ENCODE measurements at places on chromosomes 3 and 15. TPM values are rescaled to one million over a fixed set of nuclear protein-coding genes. Genes with fewer than 3 reads are reported as not detected.

- no peak for DNase-seq
Observed at GRCh38 chr3:56157693-56158362, 310.4 kb downstream of the ERC2 start.

GRCh38 chr3:112459750-112460149, 39.5 kb downstream of the BTLA start:
- DNase-seq = no peak

DNA sequence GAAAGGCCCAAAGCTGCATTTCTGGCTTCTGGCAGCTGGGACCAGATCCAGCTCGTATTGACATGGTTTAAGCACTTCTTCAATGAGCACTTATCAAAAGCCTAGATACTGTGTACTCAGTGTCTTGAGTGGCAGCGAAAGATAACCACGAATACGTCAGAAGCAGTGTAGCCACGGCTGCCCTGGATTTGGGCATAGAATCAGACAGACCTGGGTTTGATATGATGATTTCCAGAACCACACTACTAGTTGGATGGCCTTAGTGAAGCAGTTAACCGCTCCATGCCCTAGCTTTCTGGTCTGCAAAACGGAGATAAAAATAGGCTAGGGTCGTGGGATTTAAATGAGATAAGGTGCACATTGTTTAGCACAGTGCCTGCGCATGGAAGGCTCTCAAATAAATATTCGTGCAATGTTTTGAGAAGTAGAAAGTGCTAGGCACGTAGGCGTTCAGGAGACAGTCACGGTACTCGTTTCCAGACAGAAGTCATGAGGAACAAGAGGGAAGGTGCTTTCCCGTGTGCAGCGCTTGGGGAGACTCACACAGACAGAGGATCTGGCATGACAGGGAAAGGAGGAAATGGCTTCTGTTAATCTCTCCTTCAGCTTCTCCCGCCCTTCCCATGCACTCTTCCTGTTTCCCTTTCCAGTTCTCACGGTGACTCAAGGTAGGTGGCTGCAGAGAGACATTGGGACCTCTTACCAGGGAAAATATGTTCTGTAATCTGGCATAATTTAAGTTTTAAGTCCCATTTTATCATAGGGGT, 70.3 kb downstream of the CCNL1 start:
- DNase-seq = peak; percentile 43

GRCh38 chr3:163671201-163671600, 1407.1 kb downstream of the SI start:
- DNase-seq = no peak

GRCh38 chr3:62201438-62202035, 171.8 kb downstream of the FEZF2 start:
- DNase-seq = peak; percentile 13

- no peak for DNase-seq
Observed at GRCh38 chr15:56165234-56165633, 78.4 kb downstream of the RFX7 start.

DNA sequence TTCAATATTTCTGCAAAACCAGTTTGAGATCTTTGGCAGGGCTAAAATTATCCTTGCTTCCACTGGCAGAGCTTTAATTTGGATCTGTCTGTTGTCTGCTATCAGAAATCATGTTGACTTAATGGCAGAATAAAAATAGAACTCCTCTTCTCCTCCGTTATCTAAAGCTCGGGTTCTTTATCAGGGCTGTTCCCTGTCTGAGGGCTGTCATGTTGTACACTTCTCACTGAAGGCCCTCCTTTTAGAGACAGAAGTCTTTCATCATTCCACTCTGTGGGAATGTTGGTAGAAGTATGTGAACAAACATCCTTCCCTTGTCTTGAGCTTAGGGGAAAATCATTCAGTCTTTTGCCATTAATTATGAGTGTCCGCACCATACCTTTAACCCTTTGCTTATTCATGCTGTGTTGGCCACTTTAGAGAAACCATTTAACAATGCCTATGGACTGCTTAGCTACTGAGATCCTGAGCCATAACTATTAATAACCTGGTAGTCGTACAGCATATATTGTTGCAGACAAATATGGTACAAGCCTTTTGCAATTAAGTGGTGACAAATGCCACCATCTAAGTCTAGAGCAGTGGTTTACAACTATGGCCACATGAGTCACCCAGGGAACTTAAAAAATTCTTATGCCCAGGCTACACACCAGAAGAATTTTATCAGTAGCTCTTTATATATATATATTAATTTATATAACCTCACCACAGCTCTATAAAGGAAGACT, 226.0 kb upstream of the TPM1 start:
- DNase-seq = no peak

DNA sequence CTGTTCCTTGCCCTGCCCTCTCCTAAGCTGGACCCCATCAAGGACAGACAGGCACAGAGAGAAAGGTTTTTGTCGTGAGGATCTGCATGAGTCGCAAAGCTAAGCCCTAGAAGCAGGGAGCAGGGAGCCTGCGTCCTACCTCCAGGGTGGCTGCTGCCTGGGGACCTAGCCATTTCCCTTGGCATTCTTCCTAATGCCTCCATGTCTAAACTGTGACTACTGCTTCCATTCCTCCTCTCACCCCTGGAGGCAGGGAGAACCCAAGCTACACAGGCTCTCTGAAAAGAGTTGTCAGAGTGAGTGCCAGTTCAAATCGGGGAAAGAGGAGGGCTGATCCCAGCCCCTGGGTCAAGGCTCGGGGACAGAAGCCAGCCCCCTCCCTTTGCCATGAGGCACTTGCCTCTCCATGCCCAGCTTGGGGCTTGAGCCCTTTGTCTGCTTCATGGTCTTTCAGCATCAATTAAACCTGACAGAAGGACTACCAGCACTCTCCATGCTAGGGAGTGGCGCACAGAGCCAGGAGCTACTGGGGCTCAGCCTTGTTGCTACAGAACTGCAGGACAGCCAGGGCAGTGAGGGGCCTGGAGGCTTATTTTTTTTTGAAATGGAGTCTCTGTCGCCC, 2.4 kb downstream of the GCHFR start:
- no peak for DNase-seq

- DNase-seq = peak; percentile 59
Observed at GRCh38 chr15:38589502-38589901, 24.9 kb upstream of the RASGRP1 start.

GRCh38 chr3:115487968-115488367, 135.3 kb upstream of the GAP43 start:
- DNase-seq = no peak

GRCh38 chr3:35966629-35967464, 327.5 kb downstream of the ARPP21 start:
- no peak for DNase-seq

DNA sequence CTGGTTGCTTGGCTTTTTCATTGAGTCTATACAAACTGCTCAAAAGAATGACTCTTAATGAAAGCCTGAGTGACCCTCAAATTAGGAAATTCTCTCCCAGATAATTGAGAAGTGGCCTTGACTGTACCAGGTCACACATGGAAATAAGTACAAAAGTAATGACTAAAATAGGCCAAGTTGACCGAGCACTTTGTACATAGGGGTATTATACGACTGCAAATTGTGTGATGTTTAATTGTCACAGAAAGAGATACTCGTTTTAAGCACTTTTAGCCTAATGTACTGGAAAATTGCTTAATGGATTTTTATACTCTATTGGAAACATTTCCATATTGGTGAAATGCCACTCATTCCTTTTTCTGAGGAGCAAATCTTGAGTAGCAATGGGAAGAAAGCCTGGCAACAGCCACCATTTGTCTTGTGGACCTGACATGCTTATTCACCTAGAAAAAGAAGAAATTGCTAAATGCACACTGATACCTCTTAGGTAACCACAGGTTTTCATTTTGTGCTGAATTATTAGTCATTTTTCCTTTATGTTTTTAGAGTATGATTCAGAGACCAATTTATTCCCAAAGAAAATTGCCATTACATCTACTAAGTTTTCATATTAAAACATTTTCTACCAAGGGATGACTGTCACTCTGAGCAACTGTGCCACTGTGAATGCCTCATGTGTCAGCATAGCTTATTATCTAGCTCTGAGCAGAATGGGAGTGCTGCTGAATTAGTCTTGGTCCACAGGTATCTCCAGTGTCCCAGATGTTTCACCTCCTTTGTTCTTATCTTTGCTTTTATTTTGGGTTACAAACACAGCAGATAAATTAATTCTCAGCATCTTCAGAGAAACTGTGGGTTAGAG, 8.9 kb upstream of the PXK start:
- DNase-seq = peak; percentile 46

GRCh38 chr3:108501535-108501934, 8.9 kb downstream of the MYH15 start:
- no peak for DNase-seq

- DNase-seq = no peak
Observed at GRCh38 chr15:101642361-101642760, 9.8 kb downstream of the TM2D3 start.

GRCh38 chr3:160477750-160478149, 28.2 kb upstream of the TRIM59 start:
- no peak for DNase-seq

GRCh38 chr3:45682786-45683185, 6.4 kb upstream of the SACM1L start:
- no peak for DNase-seq

GRCh38 chr3:25849641-25850385, 59.9 kb downstream of the OXSM start:
- DNase-seq = no peak

GRCh38 chr3:28840976-28841376, 439.9 kb upstream of the RBMS3 start:
- no peak for DNase-seq

- peak; percentile 3 for DNase-seq
Observed at GRCh38 chr3:39294446-39295183, 14.8 kb upstream of the CX3CR1 start.

DNA sequence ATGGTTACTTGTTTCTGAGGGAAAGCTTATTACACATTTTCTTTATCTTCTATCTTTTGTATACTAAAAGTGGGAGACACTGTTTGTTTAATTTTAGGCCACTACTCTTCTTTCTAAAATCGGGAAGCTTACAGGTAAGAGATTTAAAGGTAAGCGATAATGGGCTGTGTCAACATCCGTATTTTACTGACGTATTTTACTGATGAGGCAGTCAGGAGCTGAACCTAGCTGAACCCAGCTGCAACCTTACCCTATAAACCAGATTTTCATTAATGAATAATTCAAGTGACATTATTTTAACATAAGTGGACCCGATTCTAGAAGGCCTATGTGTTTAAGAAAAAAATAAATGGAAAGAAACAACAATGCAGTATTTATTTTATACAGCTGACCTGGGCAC, 13.1 kb downstream of the PSMD6 start:
- no peak for DNase-seq

- DNase-seq = peak; percentile 86
Observed at GRCh38 chr15:91022075-91022831, at the start of gene VPS33B. Gene VPS33B, minus strand, starts transcription at chr15:91022594. Its CDS starts 345 bp downstream, at chr15:91022249.

GRCh38 chr3:73452729-73453128, 172.0 kb downstream of the PDZRN3 start:
- DNase-seq = no peak

DNA sequence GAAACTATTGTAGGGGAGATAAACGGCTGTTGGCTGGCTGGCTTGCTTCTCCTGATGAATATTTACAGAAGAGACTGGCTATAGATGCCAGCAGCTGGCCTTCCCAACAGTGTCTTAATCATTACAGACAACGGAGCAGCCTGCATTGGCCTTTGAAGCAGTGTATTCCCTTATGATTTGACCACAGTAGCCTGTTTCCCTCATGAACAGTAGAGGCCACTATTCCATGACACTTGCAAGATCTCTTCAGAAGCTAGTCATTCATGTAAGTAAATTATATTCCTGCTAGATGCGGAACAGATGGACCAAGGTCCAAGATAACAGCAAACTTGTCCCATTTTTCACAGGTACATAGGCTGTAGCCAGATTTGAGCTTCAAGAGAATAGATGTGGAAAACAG, 47.3 kb downstream of the TMCO5A start:
- no peak for DNase-seq

DNA sequence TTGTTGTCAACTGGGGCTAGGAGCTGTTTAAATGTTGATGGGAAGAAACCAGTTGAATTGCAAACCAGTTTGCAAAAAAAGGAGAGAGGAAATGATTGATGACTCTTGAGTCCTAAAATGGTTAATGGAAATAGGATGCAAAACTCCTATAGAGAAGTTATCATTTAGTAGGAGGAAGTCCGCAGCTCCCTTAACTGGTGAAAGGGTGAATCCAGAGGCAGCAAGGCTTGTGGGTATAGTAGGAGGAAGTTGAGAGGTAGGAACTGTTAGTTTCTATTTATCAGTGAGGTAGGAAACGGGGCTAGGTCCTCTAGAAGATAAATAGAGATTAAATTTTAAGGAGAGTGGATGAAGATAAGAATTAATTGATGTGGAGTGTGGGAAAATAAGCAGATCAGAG, 15.4 kb downstream of the IREB2 start:
- no peak for DNase-seq

GRCh38 chr3:152921351-152921750, 86.4 kb downstream of the P2RY1 start:
- DNase-seq = no peak

DNA sequence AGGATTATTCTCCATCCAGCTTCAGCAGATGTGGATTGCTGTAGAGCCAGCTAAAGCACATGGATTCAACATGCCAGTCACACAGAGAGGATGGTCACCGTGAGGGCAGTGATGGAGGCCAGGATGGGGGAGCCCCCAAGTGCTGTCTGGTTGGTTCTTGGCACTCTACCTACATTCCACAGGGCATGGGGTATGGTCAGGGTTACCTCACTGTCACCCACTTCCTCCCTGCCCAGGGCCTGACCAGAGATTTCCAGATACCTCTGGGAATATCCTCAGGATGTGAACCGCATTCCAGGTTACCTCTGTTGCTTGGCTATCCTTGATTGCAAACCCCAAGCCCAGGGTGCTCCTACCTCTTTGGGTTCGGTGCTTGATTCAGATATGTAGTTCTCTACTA, 147.3 kb upstream of the TRIM42 start:
- DNase-seq = no peak

DNA sequence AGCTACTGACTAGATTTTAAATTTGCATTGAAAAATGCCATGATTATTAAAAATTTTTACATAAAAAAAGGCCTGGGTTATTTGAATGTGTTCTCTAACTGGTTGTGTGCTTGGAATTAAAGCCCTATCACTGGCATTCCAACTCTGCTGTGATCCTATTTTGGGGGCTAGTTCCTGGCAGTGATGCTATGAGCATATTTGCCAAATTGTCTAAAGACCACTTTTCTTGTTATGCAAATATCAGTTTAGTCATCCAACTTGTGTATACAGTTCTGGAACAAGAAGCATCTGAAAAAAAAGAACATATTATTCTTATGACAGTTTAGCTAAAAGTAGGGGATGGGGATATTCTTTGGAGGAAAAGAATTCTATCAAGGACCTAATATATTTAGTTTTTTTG, 243.4 kb upstream of the ZNF717 start:
- no peak for DNase-seq

TTLL13 gene
- total RNA-seq = 0.11 TPM

LTK gene
- total RNA-seq = 4.4 TPM

MYL3 gene
- not detected for total RNA-seq

AHSG gene
- total RNA-seq = 1.2 TPM

TUSC7 gene
- total RNA-seq = not detected

USP8 gene
- 46.1 TPM for total RNA-seq

CD96 gene
- total RNA-seq = 0.78 TPM

LMOD3 gene
- total RNA-seq = not detected

SHF gene
- total RNA-seq = 1.4 TPM

NR2E3 gene
- not detected for total RNA-seq

XXYLT1 gene
- total RNA-seq = 18.0 TPM

GHSR gene
- not detected for total RNA-seq

TM4SF1 gene
- total RNA-seq = 0.44 TPM

SEC22A gene
- total RNA-seq = 13.5 TPM

ZNF80 gene
- not detected for total RNA-seq

ANKRD63 gene
- 1.8 TPM for total RNA-seq

ACP3 gene
- total RNA-seq = 0.18 TPM

MB21D2 gene
- not detected for total RNA-seq

GOLGA6L9 gene
- total RNA-seq = 3.2 TPM

TGM4 gene
- total RNA-seq = not detected

All from K562 (cell line).